ENCODE measurements at places on chromosomes 5 and 9. TPM values are rescaled to one million over a fixed set of nuclear protein-coding genes. Genes with fewer than 3 reads are reported as not detected.

The ZNF366 gene
- not detected for total RNA-seq

The GABBR2 gene
- 0.33 TPM for total RNA-seq

The IFNA21 gene
- not detected for total RNA-seq

The LRRC19 gene
- not detected for total RNA-seq

The CHSY3 gene
- total RNA-seq: 1.3 TPM

The HACD4 gene
- total RNA-seq: 12.3 TPM

The EGFL7 gene
- total RNA-seq: 7.9 TPM

The FOXD4L4 gene
- 0.26 TPM for total RNA-seq

The PCDHB5 gene
- 2.8 TPM for total RNA-seq

The LEAP2 gene
- total RNA-seq: 0.33 TPM

The SNCB gene
- 0.17 TPM for total RNA-seq

The DOCK8 gene
- total RNA-seq: under 0.01 TPM

The NEUROG1 gene
- total RNA-seq: not detected

The EFNA5 gene
- total RNA-seq: 3.5 TPM

The KLHL9 gene
- total RNA-seq: 37.5 TPM

The TPRN gene
- total RNA-seq: 5.1 TPM

The PCDHB12 gene
- 0.26 TPM for total RNA-seq

The SLC9A3 gene
- total RNA-seq: 0.51 TPM

The BSPRY gene
- not detected for total RNA-seq

The C8G gene
- total RNA-seq: 1.2 TPM

The PRR16 gene
- total RNA-seq: 7.3 TPM

The PLPPR1 gene
- total RNA-seq: not detected

The CWC27 gene
- total RNA-seq: 16.9 TPM

The GFI1B gene
- total RNA-seq: not detected

The PCDHA13 gene
- total RNA-seq: under 0.01 TPM

The CCDC180 gene
- 2.5 TPM for total RNA-seq

The ORM2 gene
- total RNA-seq: not detected

The MORN5 gene
- total RNA-seq: 0.51 TPM

The FST gene
- 759 TPM for total RNA-seq

The ALDOB gene
- total RNA-seq: not detected

The SLC1A1 gene
- 4.5 TPM for total RNA-seq

The CDH9 gene
- not detected for total RNA-seq

The SELENOP gene
- 809 TPM for total RNA-seq

The SGTB gene
- 32.4 TPM for total RNA-seq

The SLC36A2 gene
- not detected for total RNA-seq

The GPR150 gene
- 0.33 TPM for total RNA-seq

The MCTP1 gene
- total RNA-seq: 3.6 TPM

The C5orf63 gene
- 4.0 TPM for total RNA-seq

The PSMB7 gene
- 200 TPM for total RNA-seq

The TSTD2 gene
- 20.1 TPM for total RNA-seq

The IFNA13 gene
- total RNA-seq: not detected

The BARHL1 gene
- not detected for total RNA-seq

The NSG2 gene
- not detected for total RNA-seq

The PGM5 gene
- total RNA-seq: 113 TPM

The MED27 gene
- 13.4 TPM for total RNA-seq

The HAVCR2 gene
- 3.6 TPM for total RNA-seq

The LAMC3 gene
- under 0.01 TPM for total RNA-seq

The SV2C gene
- not detected for total RNA-seq

The GLRA1 gene
- not detected for total RNA-seq

The CDK7 gene
- 43.7 TPM for total RNA-seq

All from fibroblast of lung (primary cell).